ENCODE measurements at places on chromosomes 5 and 9.
A peak's percentile ranks its signal among the peaks of the same experiment; 100 is the strongest.

DNA sequence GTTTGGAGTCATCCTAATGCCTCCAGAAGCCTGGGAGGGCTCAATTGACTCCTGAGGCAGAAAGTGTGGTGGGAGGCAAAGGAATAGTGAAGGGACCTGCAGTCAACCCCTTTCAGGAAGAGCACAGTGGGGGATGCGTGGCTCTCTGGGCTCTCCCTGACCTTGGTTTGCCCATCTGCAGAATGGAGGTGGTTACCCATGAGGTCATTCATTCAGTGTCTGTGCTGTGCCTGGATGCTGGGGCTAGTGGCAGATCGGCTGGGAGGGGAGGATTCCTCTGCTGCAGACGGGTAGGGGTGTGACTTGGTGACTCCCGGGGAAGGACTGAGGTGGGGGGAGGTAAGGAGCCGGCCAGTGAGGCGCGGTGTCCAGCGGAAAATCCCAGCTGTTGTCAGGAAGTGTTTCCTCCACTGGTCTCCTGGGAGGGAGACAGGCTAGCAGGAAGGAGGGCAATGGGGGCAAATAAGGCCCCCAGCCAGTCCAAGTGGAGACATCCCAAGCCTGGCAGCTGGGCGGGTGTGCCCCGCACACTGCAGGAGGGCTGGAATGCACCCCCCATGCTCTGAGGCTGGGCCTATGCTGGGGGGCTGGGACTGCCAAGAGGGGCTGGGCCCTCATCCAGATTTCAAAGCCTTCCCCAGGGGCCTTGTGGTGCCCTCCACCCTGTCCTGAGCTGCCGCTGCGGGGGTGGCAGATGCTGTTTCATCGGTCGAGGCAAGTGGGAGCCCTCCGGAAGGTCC is 10.9 kb downstream of the CXXC5 start:
- no peak for DNase-seq

GRCh38 chr5:150134198-150134588 is 21.5 kb downstream of the PDGFRB start:
- no peak for DNase-seq

- DNase-seq: no peak
Observed at GRCh38 chr9:136329211-136329627, 1.9 kb downstream of the GPSM1 start.

- DNase-seq: peak; percentile 67
Observed at GRCh38 chr9:136342181-136343120, 15.1 kb downstream of the GPSM1 start.

DNA sequence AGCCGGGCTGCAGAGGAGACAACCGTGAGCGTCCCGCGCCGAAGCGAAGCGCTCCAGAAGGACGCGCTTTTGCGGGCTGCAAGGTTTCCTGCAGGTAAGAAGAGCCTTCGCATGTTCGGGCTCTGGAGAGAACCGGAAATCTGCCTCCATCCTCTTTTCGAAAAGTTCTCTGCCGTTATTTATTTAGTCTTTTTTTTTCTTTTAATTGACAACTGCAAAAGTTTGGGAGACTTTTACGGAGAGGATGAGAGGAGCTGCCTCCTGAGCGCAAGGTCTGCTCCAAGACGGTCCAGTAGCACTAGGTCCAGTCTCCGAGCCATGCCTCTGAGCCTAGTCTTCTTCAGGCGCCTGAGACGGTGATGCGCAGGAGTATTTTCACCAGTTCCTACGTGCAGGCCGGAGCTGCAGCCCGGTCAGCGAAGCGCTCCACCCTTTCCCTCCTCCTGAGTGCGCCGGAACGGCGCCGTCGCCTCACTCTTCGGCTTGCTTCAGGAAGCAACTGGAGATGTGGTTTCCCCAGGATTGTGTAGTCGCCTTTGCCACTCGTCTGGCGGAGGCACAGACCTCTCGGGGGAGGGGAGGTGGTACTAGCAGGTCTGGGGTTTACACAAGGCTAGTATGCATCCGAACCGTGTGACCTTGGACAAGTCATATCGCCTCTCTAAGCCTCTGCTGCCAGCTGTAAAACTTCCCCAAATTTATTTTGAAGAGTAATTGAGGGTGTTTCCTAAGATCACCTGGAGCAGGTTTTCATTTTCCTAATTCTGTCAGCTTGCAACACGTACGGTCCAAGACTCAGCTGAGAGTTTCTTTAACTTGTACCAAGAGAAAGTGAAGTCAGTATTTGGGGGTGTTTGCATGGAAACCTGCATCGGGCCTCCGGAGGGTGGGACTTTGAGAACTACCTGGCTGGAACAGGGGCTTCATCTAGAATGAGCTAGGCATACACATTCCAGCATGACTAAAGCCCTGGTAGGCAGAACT is 4.5 kb downstream of the POU4F3 start:
- no peak for DNase-seq

- no peak for DNase-seq
Observed at GRCh38 chr9:8390571-8390970, 591.0 kb upstream of the DMAC1 start.

- DNase-seq: no peak
Observed at GRCh38 chr5:6175172-6175854, 203.0 kb downstream of the MED10 start.

- DNase-seq: no peak
Observed at GRCh38 chr5:173020643-173021042, 35.5 kb upstream of the CREBRF start.

DNA sequence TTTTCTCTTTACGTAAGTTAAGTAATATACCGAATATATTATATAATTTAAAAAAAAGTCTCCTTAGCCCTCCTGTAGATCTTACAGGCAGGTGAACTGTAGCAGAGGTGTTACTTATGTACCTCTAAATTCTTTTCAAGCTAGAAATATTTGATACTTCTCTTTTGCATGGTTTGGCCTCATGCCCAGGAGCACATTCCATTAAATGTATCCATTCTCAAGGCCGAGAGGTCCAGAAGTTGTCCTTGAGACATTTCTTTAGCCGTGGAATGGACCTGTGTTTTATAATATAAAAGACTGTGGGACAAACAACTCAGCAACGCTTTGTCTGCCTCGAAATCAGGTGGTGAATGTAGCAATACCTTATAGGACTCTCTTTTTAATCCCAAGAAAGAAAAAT is 184.5 kb downstream of the TRIO start:
- no peak for DNase-seq

DNA sequence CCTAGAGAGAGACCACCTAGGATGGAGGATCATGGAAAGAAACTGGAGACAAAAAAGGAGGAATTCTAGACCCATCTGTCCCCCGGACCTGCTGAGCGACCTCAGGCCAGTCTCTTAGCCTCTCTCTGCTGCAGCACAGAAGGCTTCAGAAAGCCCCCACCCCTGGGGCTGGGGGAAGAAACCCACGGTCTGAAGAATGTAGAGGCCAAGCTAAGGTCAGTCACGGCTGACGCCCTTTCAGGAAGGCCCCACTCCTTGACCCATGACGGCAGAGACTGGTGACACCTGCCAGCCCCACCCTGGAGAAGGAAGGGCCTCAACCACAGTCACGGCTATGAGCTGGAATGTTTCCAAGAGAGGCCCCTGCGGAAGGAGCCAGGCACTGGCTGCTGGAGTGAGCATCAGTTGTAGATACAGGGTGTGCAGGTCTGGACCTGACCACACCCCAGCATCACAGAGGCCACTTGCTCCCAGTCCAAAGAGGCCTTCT is 120.5 kb upstream of the BOD1 start:
- DNase-seq: no peak

GRCh38 chr9:128886211-128886891 is 4.4 kb downstream of the LRRC8A start:
- DNase-seq: no peak

Data from activated CD4-positive, alpha-beta T cell treated with anti-CD3 and anti-CD28 coated beads, Interleukin-2, Interleukin-4, amounts not matched to agents 100 ng/mL and 50 ng/mL, durations not matched to agents 16 hours and 8 hours (primary cell).